ENCODE measurements at places on chromosomes 2 and 18.

- DNase-seq: no peak
Observed at GRCh38 chr2:169173876-169174275, 104.5 kb downstream of the DHRS9 start.

GRCh38 chr2:166550923-166551322 lies 56.9 kb upstream of the SCN7A start:
- no peak for DNase-seq

DNA sequence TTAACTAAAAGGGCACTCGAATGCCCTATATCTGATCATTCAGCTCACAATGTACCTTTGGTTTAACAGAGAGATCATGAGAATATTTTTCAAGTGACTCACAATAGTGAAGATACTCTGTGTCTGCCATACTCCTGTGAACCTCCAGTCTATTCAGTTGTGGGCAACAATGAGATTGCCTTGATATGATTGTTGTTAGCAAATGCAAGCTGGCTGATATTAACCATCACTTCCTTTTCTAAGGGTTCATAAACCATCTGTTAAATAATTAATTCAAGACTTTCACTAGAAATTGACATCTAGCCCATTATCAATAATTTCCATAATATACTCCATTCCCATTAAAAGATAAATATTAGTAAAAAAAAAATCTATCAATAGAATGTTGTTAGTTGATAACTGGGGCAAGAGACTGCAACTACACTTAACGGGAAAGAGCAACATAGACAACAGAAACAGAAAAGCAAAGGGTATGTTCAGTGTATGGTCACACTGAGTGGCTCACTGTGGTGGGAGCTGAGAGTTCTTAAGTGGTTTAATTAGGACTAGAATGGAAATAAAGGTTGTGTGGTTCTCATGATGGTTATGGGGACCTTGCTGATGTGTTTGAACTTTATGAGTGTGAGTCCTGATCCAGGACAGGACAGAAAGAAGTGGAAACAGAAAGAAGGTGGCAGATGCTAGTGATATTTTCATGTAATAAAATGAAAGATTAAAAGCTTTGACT lies 11.9 kb downstream of the IL18RAP start:
- no peak for DNase-seq

DNA sequence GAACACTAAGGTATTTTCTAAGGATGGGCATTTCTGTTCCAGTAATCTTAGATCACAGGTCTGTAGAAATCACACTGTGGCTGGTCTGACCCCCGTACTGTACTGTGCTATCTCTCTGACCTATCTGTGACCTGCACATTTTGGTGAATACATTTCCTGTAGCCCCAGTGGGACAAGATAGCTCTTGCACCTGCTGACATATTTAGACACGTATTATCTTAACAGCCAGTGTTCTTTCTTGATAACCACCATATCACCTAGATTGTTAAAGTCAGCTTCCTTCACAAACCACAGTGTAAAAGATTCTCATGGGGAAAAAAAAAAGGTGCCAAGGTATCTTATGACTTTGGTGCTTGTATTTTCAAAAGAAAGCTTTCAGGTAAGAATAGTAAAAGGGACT lies 39.8 kb upstream of the TMEM247 start:
- DNase-seq: no peak

Measured in RKO (cell line).